ENCODE measurements at places on chromosomes 5 and 9.

GRCh38 chr9:28179893-28180292, 606.6 kb upstream of the C9orf72 start:
- DNase-seq, result no peak

- no peak for DNase-seq
Measured at GRCh38 chr9:36924757-36925432, 109.2 kb downstream of the PAX5 start.

DNA sequence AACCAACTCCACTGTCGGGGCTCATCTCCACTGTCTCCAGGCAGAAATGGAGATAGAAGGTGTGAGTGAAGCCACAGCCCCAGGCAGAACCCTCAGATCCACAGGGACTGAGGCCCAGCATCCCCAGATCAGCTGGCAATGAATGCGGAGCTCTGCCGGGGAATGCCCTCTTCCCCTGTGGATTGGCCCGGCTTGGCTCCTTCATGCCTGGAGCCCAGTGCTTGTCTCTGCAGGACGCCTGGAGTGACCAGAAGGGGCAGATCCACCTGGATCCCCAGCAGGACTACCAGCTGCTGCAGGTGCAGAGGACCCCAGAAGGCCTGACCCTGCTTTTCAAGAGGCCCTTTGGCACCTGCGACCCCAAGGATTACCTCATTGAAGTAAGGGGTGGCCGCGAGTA, 3.5 kb downstream of the DBH start:
- DNase-seq, result no peak

GRCh38 chr5:159765135-159765433, 151.2 kb upstream of the ADRA1B start:
- no peak for DNase-seq
